ENCODE measurements at places on chromosomes 7 and 10. TPM values are rescaled to one million over a fixed set of nuclear protein-coding genes. Genes with fewer than 3 reads are reported as not detected.

HOXA7 gene
- 40.4 TPM for total RNA-seq

DNA sequence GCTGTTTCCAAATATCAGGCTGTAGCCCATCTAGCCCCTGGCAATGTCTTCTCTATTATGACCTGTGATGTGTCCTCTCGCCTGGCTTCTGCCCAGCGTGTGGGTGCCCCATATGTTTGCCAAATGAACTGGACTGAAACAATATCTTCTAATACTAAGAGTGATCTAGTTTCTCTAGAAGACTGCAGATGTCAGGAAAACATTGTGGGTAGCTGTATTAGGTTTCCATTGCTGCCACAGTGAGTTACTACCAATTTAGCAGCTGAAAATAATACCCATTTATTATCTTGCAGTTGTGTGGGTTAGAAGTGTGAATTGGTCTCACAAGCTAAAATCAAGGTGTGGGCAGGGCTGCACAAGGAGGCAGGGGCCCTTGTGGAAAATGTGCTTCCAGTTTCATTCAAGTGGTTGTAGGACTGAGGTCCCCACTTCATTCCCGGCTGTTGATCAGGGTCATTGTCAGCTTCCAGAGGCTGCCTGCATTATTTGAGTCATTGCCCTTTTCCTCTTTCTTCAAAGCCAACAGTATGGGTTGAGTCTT is 202.8 kb upstream of the BMPER start:
- no peak overlapping the region for H3K27ac ChIP-seq
- no peak for DNase-seq
- no peak overlapping the region for H3K4me3 ChIP-seq

DNA sequence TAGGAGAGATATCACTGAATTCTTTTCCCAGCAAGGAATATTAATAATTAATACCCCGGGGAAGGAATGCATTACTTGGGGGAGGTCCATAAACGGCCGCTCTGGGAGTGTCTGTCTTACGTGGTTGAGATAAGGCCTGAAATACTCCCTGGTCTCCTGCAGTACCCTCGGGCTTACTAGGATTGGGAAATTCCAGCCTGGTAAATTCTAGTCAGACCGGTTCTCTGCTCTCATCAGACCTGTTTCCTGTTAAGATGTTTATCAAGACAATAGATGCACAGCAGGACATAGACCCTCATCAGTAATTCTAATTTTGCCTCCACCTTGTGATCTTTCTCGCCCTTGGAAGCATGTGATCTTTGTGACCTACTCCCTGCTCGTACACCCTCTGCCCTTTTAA is 162.8 kb upstream of the KCND2 start:
- no peaks in the 10 kb centered on the region for H3K4me1 ChIP-seq
- no peak overlapping the region for H3K4me3 ChIP-seq
- H3K36me3 ChIP-seq, result no peaks in the 10 kb centered on the region
- no peaks in the 10 kb centered on the region for H3K27me3 ChIP-seq
- H3K27ac ChIP-seq, result no peak overlapping the region

ASB15 gene
- not detected for total RNA-seq

- no peak overlapping the region for H3K4me3 ChIP-seq
- no peak overlapping the region for H3K27ac ChIP-seq
- no peaks in the 10 kb centered on the region for H3K4me1 ChIP-seq
- peaks cover 11% of the 10 kb centered on the region for H3K27me3 ChIP-seq
These were observed 73.5 kb downstream of the GRB10 start for GRCh38 chr7:50709151-50709550.

GRCh38 chr7:22871661-22872060 is 49.0 kb upstream of the TOMM7 start:
- no peaks in the 10 kb centered on the region for H3K36me3 ChIP-seq
- DNase-seq, result no peak
- peaks cover 7% of the 10 kb centered on the region for H3K4me1 ChIP-seq
- H3K27me3 ChIP-seq, result no peaks in the 10 kb centered on the region
- H3K27ac ChIP-seq, result no peak overlapping the region
